ENCODE measurements at places on chromosomes 3 and 15. TPM values are rescaled to one million over a fixed set of nuclear protein-coding genes. Genes with fewer than 3 reads are reported as not detected.

The CCRL2 gene
- total RNA-seq: 0.53 TPM

The SAMMSON gene
- 0.04 TPM for total RNA-seq

The PLS1 gene
- 0.27 TPM for total RNA-seq

The TBC1D2B gene
- 30.0 TPM for total RNA-seq

The UTS2B gene
- total RNA-seq: 0.09 TPM

The BRK1 gene
- 106 TPM for total RNA-seq

The CLRN1 gene
- total RNA-seq: 0.18 TPM

The AADAC gene
- 0.35 TPM for total RNA-seq

The NME9 gene
- 0.22 TPM for total RNA-seq

The RPL22L1 gene
- 99.0 TPM for total RNA-seq

The HTR3E gene
- not detected for total RNA-seq

- DNase-seq: no peak
Measured at GRCh38 chr15:101148166-101148880, 103.5 kb downstream of the CHSY1 start.

GRCh38 chr3:26596335-26596734 lies 26.2 kb upstream of the LRRC3B start:
- no peak for DNase-seq

DNA sequence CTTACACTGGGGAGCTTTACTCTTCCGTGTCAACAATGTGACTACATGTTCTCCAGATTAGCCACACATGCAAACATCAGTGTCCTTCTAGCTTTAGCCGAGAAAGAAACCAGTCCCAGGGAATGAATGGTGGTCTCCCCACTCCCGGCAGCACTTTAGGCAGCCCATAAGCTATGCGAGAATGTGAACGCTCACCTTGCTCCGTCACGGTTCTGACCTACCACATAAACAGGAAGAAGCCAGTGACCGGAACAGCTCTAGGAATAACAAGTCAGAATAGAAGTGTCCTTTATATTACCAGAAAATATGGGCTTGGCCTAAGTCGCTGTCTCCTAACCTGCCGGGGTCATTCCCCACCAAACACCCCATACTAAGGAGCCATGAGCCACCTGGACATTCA lies 98.0 kb upstream of the ABHD17C start:
- DNase-seq: no peak

GRCh38 chr3:52507359-52507758 lies 12.2 kb downstream of the STAB1 start:
- DNase-seq: no peak

DNA sequence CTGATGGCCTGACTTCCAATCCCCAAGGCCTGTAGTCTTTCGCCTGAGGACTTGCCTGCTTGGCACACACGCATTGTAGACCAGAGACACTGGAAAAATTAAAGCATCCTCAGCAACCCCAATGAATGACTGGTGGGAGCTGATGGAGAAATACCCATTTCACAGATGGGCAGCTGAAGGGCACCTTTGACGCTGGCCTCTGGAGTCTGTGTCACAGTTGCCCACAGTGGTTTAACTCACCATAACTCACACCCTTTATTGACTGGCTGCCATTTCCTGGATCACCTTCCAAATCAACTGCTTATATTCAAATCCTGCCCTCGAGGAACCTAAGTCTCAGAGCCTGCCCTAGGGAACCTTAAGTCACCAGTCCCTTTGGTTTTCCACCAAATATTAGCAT lies 183.1 kb downstream of the SHQ1 start:
- DNase-seq: no peak

DNA sequence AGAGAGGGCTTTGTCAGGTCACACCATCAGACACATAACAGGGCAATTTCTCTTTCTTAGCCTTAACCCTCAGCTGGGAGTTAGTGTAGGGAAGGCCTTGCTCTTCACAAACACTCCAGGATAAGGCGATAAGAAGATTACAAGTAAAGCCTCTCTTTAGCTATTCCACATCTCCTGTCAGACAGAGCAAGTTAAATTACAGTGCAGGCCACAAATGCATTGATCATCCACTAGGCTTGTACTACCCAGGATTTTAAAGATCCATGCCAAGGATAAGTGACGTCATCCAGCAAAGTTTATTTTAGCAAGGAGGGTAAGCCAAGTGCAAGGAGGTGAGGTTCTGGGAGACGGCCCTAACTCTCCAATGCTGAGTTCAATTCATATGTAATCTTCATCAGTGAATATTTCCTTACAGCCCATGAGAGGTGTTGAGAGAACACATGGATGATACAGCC lies 890.6 kb upstream of the NR2F2 start:
- peak; percentile 78 for DNase-seq

GRCh38 chr3:34283751-34284150 lies 485.3 kb downstream of the PDCD6IP start:
- DNase-seq: no peak

- DNase-seq: no peak
Measured at GRCh38 chr3:152554980-152555379, 280.0 kb upstream of the P2RY1 start.

- DNase-seq: no peak
Measured at GRCh38 chr15:87420017-87420416, 836.5 kb downstream of the NTRK3 start.

DNA sequence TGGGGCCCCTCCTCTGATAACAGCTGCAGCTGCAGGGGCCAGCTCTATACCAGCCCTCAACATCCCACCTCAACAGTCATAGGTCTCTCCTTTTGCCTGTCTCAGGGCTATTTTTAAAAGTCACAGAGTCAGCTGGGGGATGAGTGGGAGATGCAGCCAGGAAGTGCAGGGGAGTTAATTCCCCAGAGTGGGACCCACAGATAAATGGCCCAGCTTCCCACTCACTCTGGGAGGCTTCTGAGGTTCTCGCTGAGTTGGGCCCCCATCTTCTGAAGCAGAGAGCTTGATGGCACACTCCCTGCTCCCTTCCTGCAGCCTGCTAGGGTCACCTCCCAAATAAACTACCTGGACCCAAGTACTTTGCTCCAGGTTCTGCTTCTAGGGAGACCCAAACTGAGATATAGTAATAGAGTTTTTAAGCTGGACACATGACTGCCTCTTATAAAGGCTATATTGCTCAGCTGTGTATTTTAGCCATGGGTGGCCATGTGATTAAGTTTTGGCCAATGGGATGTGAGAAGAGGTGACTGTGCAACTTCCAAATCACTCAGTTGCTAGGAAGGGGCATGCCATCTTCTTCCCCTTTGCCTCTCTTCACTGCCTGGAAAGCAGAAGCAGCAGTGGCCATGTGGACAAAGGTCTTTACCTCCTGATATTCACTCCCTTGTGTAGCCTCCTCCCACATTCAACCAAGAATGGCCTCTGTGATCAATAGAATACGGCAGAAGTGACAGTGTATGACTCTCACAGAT lies 15.5 kb upstream of the VIPR1 start:
- DNase-seq: peak; percentile 16

- DNase-seq: no peak
Measured at GRCh38 chr3:115470254-115470653, 153.1 kb upstream of the GAP43 start.

DNA sequence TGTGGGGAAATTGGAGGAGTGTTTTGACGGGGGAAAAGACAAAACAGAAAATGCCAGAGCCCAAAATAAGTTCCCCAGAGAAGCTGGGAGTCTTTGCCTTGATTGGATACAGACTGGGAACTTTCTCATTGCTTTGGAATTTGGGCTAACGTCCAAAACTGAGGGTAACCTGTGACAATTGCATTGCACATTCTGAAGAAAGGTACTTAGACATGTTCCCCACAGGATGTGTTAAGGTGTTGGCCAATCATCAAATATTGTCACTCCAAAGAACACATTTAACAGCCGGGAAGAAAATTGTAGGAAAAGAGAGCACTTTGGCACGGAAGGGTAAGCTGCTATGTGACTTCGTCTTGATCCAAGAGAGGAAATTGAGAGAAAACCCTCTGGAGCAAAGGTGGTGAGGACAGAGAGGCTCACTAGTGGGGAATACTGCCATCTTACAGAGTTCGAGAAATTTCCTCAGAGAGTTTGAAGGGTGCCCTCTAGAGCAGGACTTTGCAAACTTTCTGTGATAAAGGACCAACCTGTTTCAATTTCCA lies 619.5 kb upstream of the TBL1XR1 start:
- peak; percentile 69 for DNase-seq

GRCh38 chr3:58296269-58296668 lies 9.8 kb upstream of the RPP14 start:
- no peak for DNase-seq

DNA sequence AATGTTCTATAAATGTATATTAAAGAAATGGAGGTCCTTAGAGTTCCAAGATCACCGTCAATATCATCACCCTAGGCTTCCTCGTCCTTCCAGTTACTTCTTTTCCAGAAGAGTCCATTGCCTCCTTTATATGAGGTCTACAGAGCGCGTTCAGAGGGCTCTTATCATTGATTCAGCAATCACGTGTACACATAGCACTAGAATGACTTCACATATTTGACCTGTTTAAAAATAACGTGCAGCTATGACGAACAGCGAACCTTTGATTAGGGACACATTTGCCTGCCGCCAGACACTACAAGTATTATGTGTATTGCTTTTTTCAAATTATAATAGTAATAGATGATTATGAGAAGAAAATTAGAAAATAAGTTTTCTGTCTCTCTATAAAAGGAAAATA lies 26.0 kb downstream of the IGF1R start:
- no peak for DNase-seq

- no peak for DNase-seq
Measured at GRCh38 chr15:95973566-95974256, 356.8 kb upstream of the NR2F2 start.

DNA sequence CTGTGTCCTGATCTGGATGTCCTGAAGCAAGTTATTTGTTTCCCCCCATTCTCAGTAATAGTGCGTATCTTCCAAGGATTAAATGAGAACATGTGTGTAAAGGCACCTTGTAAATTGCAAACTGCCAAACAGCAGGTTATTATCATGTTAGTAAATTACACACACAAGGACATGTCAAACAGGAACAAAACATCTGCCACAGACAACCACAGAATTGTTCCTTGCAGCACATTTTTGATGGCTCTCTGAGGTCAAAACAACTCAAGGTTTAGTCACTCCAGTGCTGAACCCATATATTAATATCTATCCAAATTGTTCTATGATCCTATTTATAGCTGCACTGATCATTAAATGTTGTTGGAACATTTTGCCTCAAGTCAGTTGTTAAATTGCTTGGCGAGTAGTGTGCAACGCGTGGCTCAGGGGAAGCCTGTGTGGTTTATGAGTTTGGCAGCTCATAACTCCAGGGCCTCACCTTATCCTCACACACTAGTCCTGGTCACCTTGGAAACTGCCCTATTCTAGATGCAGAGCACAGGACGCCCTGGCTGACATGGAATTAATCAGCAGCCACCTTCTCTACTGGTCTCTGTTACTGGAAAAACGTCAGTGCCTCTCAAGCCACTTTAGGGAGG lies 46.3 kb upstream of the CDV3 start:
- peak; percentile 81 for DNase-seq

DNA sequence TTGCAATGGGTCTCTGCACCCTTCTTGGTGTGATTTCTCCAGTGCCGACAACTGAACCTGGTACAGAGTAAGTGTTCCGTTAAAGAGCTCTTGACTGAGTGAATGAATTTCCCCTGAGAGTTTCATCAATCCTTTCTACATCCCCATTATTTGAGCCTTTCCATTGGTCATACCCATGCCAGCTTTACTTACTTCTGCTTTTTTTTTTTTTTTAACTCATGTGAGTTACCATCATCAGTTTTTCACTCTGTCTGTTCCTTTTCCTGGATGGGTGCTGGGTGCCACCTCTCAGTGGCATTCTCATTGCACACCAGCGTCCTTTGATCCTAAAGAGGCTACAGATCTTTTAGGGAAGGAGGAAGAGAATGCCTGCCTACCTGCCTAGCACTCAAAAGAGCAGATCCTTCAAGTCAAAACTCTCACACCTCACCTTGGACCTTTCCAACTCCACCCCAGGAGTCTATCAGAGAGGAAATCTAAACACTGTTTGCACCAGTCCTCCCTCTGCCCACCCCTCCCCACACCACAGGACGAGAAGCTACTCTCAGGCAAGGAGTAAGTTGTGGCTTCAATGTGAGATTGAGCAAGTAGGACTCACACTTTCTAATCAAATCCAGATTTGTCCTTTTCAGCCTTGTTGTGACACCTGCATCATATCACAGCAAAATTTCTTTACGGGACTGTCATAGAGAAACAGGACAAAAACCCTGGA lies 13.1 kb upstream of the USP3 start:
- DNase-seq: peak; percentile 58
